ENCODE measurements at places on chromosomes 1 and 21. TPM values are rescaled to one million over a fixed set of nuclear protein-coding genes. Genes with fewer than 3 reads are reported as not detected.

GRCh38 chr1:201023517-201023902 lies at the start of gene KIF21B:
KIF21B (minus strand) TSS chr1:201023714; CDS start chr1:201023383, 331 bp downstream.
- H3K4me3 ChIP-seq = peak within 1 kb of the TSS; percentile 65
- no peak within 1 kb of the TSS for H3K27ac ChIP-seq
- no peaks in the 10 kb centered on the region for H3K27me3 ChIP-seq
- peaks cover 68% of the 10 kb centered on the region for H3K4me1 ChIP-seq
- no peaks in the 10 kb centered on the region for H3K36me3 ChIP-seq
- DNase-seq = peak; percentile 55

Gene SELE
- 0.21 TPM for total RNA-seq

- H3K4me1 ChIP-seq = no peaks in the 10 kb centered on the region
- H3K27ac ChIP-seq = no peak within 1 kb of the TSS
These were observed at the start of gene USH2A for GRCh38 chr1:216422821-216423520. USH2A (minus strand) TSS chr1:216423448; CDS start chr1:216422336, 1,112 bp downstream.

Gene AIM2
- 4.0 TPM for total RNA-seq

DNA sequence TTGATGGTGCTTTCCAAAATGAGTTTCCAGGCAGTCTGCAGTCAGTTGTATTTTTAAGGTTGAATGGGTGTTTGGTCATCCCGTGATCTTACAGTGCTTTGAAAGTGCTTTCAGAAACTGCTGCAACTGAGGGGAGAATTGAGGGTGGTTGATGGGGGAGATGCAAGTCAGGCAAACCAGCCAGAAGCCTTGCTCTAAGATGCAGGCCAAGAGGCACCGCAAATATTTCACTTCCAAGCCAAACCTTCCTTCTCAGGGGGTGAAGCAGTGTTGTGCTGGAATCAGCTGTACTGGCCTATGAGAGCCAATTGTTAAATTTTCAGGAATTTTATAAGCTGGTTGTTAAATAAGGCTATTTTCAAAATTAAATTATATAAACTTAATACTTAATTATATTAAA lies 151.6 kb downstream of the KCNJ6 start:
- H3K4me3 ChIP-seq = no peak overlapping the region
- H3K4me1 ChIP-seq = no peaks in the 10 kb centered on the region
- no peak for DNase-seq
- no peaks in the 10 kb centered on the region for H3K27me3 ChIP-seq

DNA sequence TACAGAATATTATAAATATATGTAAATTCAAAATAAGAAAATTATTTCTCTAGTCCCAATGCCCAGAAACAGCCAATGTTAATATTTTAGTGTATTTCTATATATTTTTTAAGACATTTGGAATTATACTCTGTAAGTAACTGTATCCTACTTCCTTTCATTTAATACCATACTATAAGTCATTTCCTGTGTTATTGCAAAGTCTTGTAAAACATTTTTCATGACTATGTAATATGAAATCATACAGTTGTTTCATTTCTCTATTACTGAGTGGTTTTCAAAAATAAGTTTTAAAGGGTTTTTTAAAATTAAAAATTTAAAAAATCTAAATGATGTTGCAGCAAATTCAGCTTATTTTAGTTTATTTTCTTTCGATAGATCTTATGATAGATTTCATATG lies 2.0 kb downstream of the RNASEL start:
- no peaks in the 10 kb centered on the region for H3K27me3 ChIP-seq
- no peak overlapping the region for H3K4me3 ChIP-seq
- H3K27ac ChIP-seq = no peak overlapping the region
- peaks cover 5% of the 10 kb centered on the region for H3K36me3 ChIP-seq
